ENCODE measurements at places on chromosomes 13 and 19.

DNA sequence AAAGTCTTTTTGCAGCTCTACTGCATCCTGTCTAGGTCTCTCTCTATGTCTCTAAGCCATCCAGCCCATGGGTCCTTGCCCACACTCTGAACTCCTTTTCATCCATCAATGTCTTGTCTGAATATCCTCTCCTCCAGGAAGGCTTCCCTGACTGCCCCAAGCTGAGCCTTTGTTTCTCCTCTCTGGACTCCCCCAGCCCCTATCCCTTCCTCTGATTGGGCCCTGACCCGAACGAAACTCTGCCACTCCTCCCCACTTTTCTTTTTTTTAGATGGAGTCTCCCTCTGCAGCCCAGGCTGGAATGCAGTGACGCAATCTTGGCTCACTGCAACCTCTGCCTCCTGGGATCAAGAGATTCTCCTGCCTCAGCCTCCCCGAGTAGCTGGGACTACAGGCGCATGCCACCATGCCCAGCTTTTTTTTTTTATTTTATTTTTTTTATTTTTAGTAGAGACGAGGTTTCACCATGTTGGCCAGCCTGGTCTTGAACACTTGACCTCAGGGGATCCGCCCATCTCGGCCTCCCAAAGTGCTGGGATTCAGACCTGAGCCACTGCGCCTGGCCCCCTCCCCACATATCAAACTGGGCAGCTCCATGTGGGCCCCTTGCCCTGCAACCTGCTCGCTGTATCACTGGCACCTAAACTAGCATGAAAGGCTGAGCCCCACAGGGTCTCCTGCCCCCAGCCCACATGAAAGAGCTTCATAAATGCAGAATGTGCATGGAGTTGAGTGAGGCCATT, 870 bp upstream of the UNC13A start:
- no peak for DNase-seq

DNA sequence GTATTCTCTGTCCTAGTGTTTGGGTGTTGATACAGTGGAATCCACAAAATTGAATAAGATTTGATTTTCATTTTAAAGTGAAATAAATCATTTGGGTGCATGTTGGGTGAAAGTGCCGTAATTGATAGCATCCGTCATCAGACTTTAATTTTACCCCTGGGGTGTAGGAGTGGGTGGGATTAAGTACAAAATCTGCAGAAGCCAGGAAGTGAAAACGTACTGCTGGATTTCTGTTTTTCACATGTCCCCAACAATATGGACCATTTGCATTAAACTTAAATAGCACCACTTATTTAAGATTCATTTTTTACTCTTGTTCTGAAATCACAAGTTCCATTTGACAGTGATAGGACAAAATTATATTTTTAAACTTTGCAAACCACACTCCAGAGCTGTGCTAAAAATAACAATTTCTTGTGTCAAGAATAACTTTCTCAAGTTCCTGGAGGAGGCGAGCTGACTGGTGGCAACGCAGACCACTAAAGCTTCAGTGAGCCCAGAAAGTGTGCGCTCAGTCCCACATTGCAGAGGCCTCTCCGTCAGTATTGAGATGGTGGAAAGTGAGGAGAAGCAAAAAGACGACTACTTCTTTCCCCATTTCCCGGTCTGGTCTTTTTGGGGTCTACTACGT, 71.3 kb downstream of the ARHGEF7 start:
- DNase-seq, result no peak

DNA sequence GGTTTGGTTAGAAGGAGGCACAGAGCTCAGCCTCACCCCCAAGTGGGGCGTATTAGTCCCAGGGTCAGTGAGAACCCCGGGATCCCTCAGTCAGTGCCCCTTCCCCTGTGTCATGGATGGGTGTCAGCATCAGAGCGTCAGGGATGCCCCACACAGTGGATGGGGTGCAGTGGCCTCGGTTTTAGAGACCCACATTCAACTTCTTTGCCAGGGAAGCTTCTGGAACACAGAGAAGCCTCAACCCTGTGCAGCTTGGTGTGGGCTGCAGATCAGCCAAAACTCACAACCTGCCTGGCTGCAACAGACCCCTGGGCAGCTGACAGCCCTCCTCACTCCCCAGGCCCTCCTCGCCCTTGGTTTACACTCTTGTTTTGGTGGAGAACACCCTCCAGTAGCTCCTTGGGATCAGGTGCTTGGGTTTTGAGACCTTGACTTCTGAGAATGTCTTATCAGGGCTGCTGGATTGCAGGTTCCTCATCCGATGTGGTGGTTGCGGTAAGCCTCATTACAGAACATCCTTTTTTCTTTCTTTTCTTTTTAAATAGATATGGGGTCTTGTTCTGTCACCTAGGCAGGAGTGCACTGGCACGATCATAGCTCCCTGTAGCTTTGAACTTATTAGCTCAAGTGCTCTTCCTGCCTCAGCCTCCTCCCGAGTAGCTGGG, 11.0 kb downstream of the ZNF333 start:
- no peak for DNase-seq

GRCh38 chr13:111117961-111118360, 2.9 kb downstream of the ARHGEF7 start:
- peak; percentile 40 for DNase-seq

- DNase-seq, result no peak
Measured at GRCh38 chr19:32053376-32053775, 292.0 kb upstream of the ZNF507 start.

All from eye (tissue), 1 donor.